ACHN (cell line): ENCODE measurements at places on chromosomes 3 and 15.

DNA sequence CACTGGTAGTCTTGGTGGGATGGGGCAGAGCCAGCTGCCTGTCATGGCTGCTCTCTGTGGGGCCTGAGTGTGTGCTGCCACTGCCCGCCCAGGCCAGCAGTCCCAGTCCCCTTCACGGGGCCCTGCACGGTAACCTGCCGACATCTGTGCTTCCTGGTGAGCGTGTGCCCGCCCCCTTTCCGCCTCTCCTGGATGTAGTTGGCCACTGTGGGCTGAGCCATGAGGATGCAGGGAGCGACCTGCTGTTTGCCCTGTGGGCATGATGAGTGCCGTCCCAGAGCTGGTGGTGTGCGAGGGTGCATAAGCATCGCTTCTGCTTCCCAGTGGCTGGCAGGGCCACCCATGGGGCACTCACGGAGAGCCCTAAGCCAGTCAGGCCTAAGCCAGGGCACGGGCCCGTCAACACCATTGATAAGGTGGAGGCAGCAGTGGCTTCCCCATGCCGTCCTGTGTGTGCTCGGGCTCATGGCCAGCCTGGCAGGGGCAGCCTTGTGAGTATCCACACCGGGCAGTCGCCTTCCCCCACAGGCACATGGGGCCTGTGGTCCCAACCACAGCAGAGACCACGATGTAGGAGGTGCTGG is 14.6 kb downstream of the PLXNA1 start:
- DNase-seq = no peak

DNA sequence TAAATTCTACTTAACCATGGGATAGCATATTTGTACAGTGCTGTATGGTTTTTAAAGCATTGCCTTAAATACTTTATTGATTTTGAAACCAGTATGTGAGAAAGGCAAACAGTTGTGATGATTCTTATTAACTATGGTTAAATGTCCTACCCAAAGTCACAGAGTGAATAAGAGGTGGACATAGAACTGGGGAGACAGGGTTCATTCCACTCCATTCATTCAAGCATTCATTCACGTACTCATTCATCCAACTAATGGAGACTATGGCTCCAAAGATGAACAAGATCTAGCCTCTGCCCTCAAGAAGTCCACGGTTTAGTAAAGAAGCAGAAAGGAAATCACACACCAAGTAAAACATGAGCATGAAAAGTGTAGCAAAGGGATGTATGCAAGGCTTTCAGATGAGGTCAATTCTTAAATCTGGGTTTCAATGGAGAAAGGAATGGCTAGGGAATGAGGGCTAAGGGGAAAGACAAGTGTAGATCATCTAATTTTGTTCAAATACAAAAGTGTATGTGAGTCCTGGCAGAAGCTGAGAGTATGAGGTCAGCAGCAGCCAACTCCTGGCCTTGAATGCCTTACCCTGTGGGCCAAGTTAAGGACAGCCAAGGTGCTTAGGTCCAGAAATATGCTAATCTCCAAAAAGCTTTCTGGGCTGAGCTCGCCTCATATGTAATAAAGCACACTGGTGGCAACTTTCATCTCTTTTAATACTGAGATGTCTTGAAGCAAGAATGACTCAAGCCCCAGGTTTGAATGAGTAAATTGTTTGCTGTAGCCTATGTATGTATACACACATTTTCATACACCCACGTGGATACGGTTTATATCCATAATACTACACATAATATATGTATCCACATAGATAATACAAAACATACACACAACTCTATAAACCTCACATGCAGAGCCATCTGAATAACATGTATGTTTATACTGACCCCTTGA is 4.3 kb downstream of the TNIK start:
- no peak for DNase-seq

- DNase-seq = peak; percentile 55
These were observed 35.8 kb downstream of the ST8SIA2 start for GRCh38 chr15:92429378-92430068.

- DNase-seq = no peak
These were observed 75.3 kb downstream of the RFX7 start for GRCh38 chr15:56168394-56168793.

GRCh38 chr3:39095778-39096177 is 11.6 kb downstream of the GORASP1 start:
- no peak for DNase-seq

- DNase-seq = no peak
These were observed 104.6 kb downstream of the APBA2 start for GRCh38 chr15:28990390-28990789.

- DNase-seq = no peak
These were observed 41.0 kb upstream of the TCF12 start for GRCh38 chr15:56877255-56877970.

DNA sequence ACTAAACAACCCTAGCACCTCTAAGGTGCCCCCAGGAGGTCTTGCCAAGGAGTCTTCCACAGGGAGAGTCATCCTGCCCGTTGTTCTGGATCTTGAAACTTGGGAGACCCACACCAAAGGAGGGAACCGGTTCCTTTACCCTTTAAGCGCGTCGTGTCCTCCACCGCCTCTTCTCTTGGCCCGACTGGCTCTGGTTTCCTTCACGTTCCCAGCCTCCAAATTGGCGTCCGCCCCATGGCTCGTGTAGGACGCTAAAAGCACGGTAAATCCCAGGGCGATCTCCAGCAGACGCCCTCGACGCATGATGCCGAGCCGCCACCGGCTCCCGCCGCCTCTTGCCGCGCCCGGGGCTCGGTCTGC is 1.1 kb downstream of the FBN1 start:
- no peak for DNase-seq

DNA sequence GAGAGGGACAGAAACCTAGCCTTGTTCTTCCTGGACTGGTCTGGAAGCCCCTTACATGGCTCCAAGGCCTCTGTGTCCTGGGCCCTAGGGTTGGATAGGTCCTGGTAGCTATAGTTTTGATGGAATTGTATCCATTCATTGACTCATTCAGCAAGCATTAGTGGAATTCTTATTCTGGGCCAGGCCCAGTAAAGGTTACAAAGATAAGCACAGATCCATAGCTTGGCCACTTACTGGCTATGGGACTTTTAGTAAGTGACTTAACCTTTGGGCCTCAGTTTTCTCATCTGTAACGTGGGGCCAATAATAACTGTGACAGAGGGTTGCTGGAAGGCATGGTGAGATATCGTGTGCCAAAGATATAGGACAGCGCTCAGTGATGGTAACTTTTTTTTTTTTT is 13.6 kb upstream of the DAG1 start:
- peak; percentile 39 for DNase-seq
